ENCODE measurements at places on chromosomes 6 and 20. TPM values are rescaled to one million over a fixed set of nuclear protein-coding genes. Genes with fewer than 3 reads are reported as not detected.

DNA sequence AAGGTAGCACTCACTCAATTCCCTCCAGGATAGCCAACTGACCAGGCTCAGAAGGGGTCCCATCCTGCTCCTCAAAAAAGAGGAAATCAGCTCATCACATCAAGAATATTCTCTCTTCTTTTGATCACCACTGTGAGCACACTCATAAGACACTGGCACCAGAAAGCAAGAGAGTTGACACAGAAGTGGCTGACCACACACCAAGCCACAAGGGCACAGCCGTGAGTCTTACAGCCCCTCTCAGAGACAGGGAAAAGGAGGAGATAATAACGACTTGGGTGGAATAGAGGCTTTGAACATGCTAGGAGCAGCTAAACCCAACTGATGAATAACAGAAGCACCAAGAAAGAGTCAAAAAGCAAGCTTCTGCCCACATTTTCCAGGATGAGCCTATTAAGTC, 249.1 kb upstream of the PREP start:
- no peak for DNase-seq

GRCh38 chr6:30571762-30572082, 480 bp downstream of the ABCF1 start:
- DNase-seq: no peak

- no peak for DNase-seq
Observed at GRCh38 chr6:158999154-158999665, 792 bp downstream of the RSPH3 start.

DNA sequence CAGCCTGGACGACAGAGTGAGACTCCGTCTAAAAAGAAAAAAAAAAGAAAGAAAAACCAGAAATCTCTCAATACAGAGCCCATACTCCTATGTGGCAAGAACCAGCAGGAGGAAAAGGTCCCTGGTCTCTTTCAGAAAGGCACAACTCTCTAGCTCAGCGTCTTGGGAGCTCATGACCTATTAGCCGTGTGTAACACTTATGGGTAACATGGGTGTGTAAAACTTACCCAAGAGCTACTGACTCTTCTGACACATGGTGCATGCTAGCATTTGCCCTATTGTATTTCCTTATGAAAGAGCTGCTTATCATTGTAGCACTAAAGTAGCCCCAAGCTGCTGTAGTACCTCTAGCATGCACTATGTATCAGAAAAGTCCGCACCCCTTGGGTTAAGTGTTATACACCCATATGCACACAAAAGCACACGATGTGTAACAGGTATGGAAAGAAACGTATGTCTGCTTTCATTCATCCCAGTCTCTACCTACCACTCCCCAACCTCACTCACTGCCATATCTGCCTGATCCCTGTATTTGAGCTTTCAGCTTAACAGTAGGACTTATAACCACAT, 85.4 kb downstream of the ZMYND8 start:
- DNase-seq: no peak

GRCh38 chr6:114342826-114343781, at the start of gene HS3ST5:
Gene HS3ST5, minus strand, starts transcription at chr6:114343023. Its CDS starts 280,178 bp downstream, at chr6:114062845.
- DNase-seq: no peak

DNA sequence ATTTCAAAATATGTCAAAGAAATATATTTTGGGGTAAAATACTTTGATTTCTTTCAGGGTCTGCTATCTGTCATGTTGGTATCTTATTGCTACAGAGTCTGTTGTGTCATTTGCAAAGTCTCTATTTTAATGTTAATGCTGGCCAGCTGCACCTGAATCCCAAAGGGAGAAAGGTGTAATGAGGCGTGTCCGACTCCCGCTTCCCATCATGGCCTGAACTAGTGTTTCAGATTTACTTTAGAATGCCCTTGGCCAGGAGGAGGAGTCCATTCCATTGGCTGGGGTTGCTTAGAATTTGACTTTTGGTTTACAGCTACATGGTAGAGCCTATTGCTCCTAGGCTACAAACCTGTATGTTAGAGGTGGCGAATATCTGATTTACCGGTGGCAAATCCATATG, 69.3 kb downstream of the FAM50B start:
- no peak for DNase-seq

Gene CLPSL2
- not detected for polyA plus RNA-seq

- DNase-seq: no peak
Observed at GRCh38 chr6:26300828-26301227, 64.2 kb upstream of the BTN3A2 start.

Gene ENPP3
- 0.59 TPM for polyA plus RNA-seq

Gene MRPL14
- 34.2 TPM for polyA plus RNA-seq

Gene GFOD1
- polyA plus RNA-seq: 3.0 TPM

DNA sequence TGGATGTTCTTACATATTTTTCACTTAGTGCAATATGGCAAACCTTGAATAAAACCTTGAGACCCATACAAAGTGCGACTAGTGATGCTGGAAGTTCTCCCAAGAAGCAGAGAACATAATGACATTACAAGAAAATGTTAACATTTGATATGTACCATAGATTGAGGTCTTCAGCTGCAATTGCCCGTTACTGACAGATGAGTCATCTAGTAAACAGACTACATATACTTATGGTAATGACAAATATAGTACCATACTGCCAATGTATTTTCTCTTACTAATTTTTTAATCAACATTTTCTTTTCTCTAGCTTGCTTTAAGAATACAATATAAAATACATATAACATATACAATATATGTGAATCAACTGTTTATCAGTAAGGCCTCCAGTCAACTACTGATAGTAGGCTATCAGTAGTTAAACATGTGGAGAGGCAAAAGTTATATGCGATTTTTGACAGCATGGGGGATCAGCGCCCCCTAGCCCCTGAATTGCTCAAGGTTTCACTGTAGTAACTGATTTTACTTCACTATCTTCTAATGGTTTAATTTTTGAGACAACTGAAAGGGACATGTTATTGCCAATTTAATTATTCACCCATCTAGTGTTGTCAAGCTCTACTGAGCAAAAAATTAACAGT, 166.7 kb upstream of the ADGRB3 start:
- DNase-seq: no peak

DNA sequence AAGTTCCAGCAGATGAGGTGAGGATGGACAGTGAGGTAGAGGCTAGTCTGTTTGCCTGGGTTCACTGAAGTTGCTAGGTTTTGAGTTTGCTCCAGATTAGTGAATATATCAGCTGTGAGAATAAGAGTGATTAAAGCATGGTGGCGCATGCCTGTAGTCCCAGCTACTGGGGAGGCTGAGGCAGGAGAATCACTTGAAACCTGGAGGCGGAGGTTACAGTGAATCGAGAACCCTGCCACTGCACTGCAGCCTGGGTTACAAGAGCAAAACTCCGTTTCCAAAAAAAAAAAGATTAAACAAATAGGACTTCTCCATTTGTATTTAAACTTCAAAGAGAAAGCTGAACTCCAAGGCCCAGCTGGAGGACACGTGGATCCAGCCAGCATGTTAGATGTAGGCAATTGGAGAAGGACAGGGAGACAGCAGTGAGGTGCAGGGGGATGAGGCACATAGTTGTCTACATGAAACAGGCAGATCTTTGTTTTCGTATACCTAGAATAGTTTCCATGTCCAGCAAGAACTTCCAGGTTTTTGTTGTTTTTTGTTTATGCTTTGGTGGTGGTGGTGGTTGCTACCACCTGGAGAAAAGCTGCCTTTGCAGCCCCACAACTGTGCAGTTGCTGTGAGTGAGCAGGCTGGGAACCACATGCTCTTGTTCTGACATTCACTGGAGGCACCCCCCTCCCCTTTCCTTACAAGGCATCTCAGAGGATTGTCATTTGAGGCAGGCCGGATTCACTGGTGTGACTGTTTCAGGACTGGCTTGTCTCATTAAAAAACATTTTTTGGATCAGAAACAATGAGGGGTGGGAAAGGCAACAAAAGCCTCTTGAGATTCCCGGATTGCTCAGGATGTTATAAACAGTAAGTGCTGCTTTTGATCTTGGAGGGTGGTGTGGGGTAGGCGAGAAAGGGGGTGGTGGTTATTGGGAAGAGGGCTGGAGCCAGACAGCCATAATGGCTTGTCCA, 72.3 kb downstream of the JARID2 start:
- DNase-seq: no peak

DNA sequence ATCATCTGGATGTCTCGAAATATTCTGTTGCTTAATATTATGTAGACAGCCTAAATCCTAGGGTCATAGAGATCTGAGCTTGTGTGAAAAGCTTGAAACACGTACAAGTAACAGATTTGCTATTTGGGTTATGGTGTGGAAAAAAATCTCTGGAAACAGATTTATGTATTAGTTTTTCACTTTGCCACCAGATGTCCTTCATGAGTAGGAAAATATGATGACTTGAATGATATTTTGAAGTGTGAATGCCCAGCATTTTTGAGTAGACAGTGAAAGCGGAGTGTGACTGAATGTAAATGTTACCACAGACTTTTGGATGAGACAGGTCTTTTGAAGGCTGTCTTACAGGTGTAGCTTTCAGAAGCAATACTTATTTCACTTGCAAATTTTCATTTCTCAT, 4.2 kb upstream of the BMP6 start:
- DNase-seq: no peak

All from forelimb muscle (tissue), 1 donor.